ENCODE measurements at places on chromosomes 5 and 9.

DNA sequence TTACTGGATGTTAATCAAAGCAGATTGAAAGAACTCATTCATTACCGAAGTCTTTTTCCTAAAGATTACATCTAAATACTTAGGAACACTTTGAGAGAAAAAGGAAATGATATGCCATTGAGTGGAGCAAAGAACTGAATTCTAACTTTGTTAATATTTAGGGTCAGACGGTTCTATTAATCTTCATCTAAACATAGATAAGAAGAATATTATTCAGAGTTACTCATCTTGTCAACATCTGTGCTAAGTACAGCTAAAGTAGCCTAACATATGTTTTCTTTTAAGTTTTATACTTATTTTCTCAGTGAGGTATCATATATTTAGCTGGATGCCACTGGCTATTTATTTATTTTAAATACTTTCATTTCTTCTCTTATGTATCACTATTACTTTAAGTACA is 1763.7 kb downstream of the EFNA5 start:
- no peak for DNase-seq

GRCh38 chr9:99635032-99635431 is 186.7 kb upstream of the NR4A3 start:
- DNase-seq, result no peak

DNA sequence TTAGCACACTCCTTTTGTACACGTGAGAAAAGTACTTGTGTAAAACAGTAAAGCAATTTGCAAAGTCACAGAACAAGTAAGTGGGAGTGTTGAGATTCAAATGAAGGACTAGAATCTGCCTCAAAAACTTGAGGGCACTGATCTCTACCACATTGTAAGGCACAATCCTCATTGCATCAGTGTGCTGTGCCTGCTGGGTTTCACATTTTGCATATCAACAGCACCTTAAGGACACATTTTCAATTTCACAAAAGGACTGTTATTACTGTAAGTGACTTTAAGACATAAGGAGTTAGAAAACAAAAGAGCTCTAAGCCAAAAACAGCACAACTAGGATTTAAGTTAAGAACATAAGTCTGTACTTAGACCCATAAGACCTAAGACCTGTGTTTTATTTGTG is 44.7 kb upstream of the HK3 start:
- DNase-seq, result no peak

GRCh38 chr5:98060148-98060547 is 713.3 kb upstream of the RGMB start:
- DNase-seq, result no peak

GRCh38 chr5:104928906-104929520 is 1366.4 kb upstream of the NUDT12 start:
- DNase-seq, result no peak

DNA sequence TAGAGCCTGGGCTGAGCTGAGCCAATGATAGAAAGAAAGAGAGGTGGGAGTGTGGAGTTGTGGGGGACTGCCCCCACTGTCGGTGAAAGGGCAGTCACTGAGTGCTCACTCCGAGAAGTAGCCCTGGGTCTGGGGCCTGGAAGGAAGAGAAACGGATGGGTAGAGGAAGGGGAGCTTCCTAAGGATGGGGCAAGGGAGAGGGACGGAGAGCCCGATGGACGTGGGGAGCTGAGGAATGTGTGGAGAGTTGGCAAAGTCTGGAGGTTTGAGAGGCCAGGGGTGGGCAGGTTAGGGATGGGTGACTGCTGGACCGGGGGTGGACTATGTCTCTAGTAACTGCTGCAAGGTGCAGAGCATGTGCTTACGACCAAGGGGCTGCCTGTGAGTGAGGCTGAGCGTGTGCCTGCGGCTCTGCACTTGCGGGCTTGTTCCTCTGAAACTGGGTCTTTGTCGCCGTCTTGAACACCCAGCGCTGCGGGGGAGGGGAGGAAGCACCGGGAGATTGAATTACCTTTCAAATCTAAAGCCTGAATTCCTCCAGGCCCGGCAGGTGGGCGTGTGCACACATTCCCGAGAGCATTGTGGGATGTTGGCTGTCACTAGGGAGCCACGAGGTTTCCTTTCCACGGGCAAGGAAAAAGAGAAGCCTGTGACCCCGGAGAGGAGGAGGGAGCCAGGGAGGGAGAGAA is 76.4 kb upstream of the ARAP3 start:
- DNase-seq, result no peak

- no peak for DNase-seq
Measured at GRCh38 chr5:73419117-73419464, 29.5 kb downstream of the FOXD1 start.

- DNase-seq, result no peak
Measured at GRCh38 chr5:99788482-99788881, 746.7 kb upstream of the FAM174A start.

DNA sequence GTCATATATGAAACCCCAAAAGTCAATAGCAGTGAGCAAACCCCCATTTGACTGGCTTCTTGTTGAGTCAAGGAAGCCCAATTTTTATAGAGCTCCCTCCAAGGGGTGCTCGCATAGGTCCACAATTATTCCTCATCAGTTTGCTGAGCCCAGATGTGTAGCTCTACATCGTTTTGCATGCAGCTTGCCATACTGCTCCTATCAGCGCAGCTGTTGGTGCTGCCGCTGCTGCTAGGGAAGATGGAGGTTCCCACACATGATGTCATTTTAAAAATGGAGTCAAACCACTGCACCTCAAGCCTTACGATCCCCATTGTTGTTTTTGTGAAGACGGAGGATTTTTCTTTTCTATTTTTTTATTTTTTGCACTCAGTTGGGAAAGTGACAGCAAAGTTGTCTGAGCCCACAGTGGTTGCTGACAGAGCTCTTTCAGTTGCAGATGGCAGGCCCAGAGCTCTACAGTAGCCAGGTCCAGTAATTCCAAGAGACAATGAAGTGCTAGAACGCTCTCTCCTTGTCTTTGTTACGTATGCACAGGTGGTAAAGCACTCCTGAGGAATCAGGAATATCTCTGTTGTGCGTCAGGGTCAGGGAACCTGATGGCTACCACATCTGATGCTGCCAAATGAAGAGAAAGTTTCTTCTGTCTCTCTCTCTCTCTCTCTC is 23.2 kb upstream of the C5orf63 start:
- DNase-seq, result no peak

- DNase-seq, result no peak
Measured at GRCh38 chr5:154627698-154628678, 127.2 kb upstream of the LARP1 start.

- no peak for DNase-seq
Measured at GRCh38 chr9:89591274-89592212, 13.3 kb upstream of the GADD45G start.

GRCh38 chr9:17653947-17654465 is 75.1 kb downstream of the SH3GL2 start:
- DNase-seq, result no peak

- DNase-seq, result no peak
Measured at GRCh38 chr9:96149533-96150280, 152.3 kb downstream of the HSD17B3 start.

GRCh38 chr5:134053840-134054338 is 49.1 kb upstream of the VDAC1 start:
- no peak for DNase-seq

- no peak for DNase-seq
Measured at GRCh38 chr9:110128664-110129329, 79.2 kb downstream of the C9orf152 start.

DNA sequence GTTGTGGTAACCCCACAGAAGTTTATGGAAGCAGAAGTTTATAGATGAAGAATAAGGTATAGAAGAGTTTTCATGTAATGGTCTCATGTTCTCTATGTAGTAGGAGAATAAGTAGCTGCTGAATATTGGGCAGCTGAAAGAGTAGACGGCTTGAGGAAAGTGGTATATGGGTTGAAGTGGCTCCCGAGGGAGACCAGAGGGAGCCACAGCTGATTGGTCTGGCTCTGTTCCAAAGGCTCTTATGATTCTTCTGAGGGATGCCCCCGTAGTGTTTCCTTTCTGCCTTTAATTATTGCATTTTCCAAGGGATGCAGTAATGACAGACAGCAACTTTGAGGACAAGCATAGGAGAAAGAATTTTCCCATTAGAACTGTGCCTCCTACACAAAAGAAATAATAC is 30.1 kb upstream of the TENT2 start:
- DNase-seq, result no peak

Data from stimulated activated CD4-positive, alpha-beta T cell treated with anti-CD3 and anti-CD28 coated beads, Interleukin-1b, Interleukin-23, amount 100 ng/mL, for 48 hours (primary cell).